ENCODE measurements at places on chromosomes 11 and 22.

DNA sequence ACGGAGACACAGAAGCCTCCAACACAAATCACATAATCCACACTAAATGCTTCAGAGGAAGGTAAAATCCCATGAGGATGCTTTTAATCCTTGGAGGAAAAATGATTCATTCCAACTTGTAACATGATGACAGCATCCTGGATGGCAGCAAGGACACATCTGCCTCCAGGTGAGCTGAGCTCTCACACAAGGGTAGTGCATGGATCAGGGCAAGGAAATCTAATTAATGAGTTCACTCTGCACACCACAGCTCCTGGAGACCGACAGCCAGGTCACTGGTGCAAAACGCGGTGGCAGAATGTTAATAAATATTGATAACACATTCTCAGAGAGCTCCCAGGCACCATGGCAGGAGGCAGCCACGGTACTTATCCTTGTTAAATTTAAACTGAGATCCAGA is 40.3 kb upstream of the CYP2D6 start:
- peak; percentile 5 for DNase-seq

DNA sequence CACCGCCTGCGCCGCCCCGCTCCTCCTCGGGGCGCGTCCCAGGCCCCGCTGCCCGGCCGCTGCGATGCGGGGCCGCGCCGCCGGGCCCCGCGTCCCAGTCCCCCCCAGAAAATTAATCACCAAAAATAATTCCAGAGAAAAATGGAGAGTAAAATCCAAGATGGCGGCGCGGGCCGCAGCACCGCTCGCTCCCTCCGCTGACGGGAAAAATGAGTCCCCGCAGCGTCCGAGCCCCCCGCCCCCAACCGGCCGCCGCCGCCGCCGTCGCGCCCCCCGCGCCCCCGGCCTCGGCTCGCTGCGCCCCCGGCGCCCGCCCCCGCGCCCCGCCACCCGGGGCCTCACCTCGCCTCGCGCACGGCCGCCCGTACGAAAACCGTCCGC is at the start of gene KMT5B:
TSS of gene KMT5B (minus strand) at position 162 of the 381 bp plus-strand sequence. CDS start 23,220 bp downstream, outside the sequence.
- no peak for DNase-seq

DNA sequence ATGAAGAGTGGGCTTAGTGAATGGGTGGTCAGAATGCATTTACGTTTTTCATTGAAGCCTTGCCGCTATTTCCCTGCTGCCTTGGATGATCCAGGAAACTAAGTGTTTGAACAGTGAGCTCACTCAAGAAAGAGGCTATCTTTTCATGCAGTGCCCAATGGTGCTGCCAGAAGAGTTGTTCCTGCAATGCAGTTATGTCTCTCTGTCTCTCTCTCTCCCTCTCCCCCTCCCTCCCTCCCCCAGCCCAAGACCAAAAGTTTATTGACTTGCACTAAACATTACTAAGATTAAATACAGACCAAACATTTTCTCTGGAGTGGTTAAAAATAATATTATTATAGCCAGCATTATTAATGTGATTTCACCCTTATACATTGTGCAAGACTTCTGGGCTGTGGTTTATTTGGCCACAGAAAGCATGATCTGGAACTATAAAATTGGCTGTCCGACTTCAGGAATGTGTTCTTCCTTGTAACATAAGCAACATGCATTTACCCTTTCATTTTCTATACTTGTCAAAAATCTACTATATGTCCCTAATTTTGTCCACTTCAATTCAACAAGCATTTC is 6.6 kb upstream of the FUT4 start:
- DNase-seq, result no peak

DNA sequence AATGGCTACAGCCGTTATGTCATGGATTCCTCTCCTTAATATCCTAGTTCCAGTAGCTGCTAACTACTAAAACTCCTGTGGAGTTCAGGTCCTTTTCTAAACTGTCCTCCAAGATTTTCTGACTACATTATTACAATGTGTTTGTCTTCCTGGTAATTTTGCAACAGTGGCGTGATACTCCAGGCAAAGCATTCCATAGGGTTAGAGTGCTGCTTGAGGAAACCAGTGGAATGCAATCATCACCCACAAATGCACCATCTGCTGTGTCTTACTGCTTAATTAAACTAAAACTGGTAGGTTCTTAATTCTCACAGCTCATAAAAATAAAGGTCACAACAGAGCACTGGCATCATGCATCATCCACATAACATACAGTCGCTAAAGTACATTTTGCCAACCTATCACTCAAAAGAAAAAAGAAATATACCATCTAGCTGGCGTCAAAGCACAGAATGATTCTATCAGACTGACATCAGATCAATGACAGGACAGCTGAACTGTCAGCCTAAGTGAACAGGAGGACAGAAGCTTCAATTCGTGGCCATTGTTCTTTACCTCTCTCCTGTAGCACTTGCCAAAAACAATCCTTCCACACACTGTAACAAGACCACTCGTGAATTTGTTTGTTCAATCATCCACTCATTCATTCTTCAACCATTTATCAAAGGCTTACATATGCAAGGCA is 182.5 kb downstream of the CADM1 start:
- no peak for DNase-seq

- no peak for DNase-seq
These were observed 5.5 kb upstream of the PCF11 start for GRCh38 chr11:83151274-83151977.

DNA sequence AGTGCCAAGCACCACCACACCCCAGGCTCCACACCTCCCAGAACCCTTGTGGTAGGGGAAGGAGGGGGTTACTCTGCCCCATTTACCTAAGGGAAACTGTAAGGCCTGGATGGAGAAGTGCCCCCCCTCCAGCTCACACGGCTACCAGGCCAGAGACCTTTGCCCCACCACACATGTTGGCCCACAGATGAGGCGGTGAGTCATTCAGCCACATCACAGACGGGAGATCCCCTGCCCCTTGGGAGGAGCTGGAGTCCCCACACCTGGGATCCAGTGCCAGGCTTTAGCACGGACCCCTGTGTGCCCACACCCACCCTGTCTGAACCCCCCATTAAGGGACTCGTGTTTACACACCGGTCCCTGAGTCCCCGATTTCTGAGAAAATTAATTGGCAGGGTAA is 24.9 kb downstream of the CDKN1C start:
- DNase-seq, result no peak

DNA sequence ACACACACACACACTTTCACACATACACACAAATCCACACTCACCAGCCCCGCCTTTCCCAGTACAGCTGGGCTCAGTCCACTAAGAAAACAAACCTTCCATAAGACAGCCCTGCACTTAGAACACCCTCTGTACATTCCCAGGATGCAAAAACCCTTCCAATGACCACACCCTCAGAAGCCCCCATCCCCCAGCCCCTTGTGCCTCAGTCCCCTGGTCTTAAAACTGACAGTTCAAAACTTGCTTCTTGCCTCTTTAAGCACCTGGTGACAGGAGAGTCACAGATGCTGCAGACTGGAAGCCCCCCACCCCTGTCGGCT is 23.0 kb downstream of the APLNR start:
- DNase-seq, result no peak

GRCh38 chr11:6419009-6419631 is at the start of gene APBB1:
Gene APBB1, minus strand, starts transcription at chr11:6419094. Its CDS starts 7,747 bp downstream, at chr11:6411347.
- peak; percentile 68 for DNase-seq

DNA sequence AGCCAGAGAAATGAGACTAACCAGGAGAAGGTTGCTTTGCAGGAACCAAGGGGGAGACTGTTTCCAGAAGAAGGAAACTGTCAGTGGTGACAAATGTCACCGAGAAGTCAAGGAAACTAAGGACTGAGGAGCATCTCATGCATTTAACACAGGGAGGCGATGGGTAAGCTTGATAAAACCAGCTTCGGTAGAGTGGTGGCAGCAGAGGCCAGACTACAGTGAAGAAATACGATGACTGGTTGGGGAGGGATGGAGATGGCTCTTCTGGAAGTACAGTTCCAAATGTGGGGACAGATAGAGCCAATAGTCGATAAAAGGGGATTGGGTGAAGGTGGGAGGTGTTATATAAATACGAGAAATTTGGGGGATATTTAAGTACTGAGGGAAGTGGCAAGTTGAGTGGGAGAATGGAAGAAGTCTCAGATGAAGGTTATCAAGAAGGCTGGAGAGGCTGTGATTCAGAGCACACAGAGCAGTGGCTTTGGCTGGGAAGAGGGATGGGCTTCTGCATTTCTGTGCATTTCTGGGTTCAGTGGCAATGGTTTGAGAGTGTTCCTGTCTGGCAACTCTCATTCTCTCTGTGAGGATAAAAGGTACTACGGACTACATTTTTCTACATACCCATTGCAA is 29.2 kb downstream of the SC5D start:
- peak; percentile 63 for DNase-seq

DNA sequence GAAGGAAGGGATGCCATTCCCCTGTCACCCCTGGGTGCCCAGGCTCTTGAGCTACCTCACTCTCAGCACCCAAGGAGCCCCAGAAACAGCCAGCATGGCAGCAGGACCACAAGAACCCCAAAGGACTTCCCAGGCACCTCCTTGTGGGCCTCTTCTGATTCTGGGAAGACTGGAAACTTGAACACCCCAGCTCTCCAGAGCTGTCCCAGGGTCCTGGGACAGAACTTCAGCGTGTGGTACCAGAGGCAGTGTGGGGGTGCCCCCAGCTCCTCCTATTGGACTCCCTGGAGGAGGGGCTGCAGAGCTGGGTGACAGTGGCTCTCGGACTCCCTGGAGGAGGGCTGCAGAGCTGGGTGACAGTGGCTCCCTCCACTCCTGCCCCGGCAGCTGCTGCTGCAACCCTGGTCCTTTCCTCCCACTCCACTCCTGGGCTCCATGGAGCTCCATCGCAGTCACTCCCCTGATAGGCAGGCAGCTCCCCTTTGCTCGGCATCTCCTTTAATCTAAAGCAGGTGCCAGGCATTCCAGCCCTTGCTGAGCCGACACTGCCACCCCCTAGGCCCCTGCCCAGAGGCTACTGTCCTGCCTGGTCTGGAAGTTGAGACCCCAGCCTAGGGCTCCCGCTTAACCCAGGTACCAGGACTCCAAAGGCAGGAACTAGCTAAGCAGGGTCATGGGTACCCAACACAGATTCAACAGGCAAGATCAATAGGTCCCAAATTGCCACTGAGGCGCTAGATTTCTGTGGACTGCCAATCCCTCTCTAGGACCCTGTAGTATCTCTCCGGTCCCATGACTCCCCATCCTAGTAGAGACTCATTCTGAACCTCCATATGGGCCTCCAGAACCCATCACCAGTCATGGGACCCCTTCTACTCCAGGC is 2.7 kb downstream of the BCL9L start:
- no peak for DNase-seq

- no peak for DNase-seq
These were observed 15.3 kb upstream of the APOL6 start for GRCh38 chr22:35632935-35633334.

- DNase-seq, result no peak
These were observed 6.3 kb downstream of the EHF start for GRCh38 chr11:34627197-34627596.

DNA sequence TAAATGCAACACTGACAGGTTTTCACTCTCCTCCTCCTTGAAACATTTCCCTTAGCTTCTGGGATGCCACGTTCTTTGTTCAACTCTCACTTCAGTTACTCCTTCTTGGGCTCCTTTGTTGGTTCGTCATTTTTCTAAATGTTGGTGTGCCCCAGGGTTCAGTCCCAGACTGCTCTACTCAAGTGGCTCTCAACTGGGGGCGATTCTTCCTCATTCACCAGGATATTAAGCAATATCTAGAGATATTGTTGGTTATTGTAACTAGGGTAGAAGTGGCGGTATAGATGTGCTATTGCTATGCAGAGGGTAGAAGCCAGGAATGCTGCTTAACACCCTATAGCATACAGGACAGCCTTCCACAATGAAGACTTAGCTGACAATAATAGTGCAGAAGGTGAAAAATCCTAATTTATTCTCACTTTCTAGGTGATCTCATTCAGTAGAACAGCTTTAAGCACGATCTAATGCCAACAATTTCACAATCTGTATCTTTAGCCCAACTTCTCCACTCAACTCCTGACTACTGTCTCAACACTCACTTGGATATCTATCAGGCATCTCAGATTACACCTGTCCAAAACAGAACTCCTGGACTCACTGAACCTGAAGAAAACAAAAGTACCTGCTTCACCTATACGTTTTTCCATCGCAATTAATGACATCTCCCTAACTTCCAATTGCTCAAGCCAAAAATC is 4.6 kb downstream of the NUP160 start:
- no peak for DNase-seq

DNA sequence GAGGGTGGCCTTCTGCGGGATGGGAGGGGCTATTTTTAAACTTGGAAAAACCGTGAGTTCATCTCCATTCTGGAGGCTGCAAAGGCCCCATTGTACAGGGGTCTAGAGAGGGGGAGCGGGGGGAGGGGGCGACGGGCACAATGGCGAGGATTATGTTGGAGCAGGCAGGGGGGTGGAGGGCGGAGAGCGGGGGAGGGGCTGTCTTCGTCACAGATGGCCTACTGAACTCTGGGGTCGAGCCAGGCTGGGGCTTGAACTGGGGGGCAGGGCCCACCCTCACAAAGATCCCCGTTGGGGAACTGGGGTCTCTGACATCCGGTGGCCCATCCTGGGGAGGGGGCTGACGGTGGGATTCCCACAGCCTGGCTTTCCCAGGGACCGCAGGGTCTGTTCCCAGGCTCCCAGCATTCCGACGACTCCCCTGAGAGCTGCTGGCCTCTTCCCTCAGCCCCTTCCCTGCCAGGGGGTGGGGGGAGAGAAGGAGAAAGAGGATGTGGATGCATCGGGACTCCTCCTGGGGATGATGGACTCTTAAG is 3.4 kb upstream of the MCAM start:
- DNase-seq, result no peak
